ENCODE measurements at places on chromosomes 12 and 14. TPM values are rescaled to one million over a fixed set of nuclear protein-coding genes. Genes with fewer than 3 reads are reported as not detected.

The ZDHHC17 gene
- total RNA-seq, result 23.3 TPM

The GAPDH gene
- 1,389 TPM for total RNA-seq

The TAS2R14 gene
- total RNA-seq, result 1.5 TPM

The CCDC197 gene
- total RNA-seq, result not detected

The SOS2 gene
- total RNA-seq, result 13.4 TPM

The GMFB gene
- 26.3 TPM for total RNA-seq

GRCh38 chr14:64573109-64573508 is 23.3 kb downstream of the PPP1R36 start:
- H3K4me3 ChIP-seq, result no peak overlapping the region
- H3K27me3 ChIP-seq, result no peaks in the 10 kb centered on the region

- H3K27me3 ChIP-seq, result no peaks in the 10 kb centered on the region
- no peaks in the 10 kb centered on the region for H3K4me1 ChIP-seq
- DNase-seq, result no peak
- H3K27ac ChIP-seq, result no peak overlapping the region
- H3K36me3 ChIP-seq, result no peaks in the 10 kb centered on the region
- no peak overlapping the region for H3K4me3 ChIP-seq
Observed at GRCh38 chr14:96156804-96157760, 47.6 kb upstream of the BDKRB2 start.

DNA sequence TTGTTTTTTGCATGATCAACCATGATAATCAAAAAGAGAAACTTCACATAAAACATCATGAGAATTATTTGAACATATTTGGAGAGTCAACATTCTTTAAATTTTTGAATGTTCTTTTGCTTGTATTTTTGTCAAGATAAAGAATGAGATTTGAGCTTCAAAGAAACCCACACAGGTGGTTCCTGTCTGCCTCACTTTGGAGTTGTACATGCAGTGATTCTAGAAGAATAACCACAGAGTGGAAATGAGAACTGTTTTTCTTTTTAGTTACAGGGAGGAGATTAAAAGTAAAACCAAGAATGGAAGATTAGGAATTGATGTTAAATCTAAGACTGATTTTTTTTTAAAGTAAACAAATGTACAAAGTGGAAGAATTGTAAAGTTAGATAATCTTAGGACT is 2.3 kb upstream of the ZNF705A start:
- no peaks in the 10 kb centered on the region for H3K36me3 ChIP-seq
- H3K4me3 ChIP-seq, result no peak overlapping the region
- no peak overlapping the region for H3K27ac ChIP-seq

DNA sequence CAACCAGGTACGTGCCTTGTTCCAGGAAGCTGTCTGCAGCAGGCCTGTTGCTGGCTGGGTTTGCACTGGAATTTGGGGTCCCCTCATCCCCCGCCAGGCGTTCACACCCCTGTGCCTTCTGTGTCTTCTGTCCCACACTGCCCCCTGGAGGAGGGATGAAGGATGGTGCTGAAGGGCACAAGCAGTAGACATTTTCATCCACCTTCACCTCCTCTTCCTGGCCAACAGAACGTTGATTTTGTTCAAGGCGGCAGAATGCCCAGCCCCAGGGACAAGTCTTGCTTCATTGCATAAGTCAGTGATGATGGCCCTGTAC is 122.1 kb downstream of the CALM1 start:
- DNase-seq, result peak; percentile 49
- H3K27me3 ChIP-seq, result no peaks in the 10 kb centered on the region
- H3K4me3 ChIP-seq, result no peak overlapping the region
- H3K36me3 ChIP-seq, result no peaks in the 10 kb centered on the region
- H3K27ac ChIP-seq, result no peak overlapping the region

DNA sequence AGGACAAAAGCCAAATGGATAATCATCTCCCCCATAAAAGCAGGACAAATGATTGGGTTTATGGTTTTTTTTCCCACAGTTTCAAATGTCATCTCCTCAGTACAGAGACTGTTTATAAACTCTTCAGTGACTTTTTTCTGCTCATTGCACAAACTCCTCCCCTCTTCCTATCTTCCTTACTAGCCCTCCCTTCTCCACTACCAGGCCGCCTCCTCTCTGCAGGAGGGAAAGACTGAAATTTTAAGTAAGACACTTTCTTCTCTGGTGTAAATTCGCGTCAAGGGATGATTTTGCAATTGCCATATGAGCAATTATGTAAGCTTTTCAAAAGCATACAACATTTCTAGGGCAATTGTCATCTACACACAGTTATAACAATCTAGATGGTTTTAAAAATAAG is 37.0 kb downstream of the BTG1 start:
- no peaks in the 10 kb centered on the region for H3K4me1 ChIP-seq
- no peak overlapping the region for H3K27ac ChIP-seq
- no peaks in the 10 kb centered on the region for H3K27me3 ChIP-seq
- no peaks in the 10 kb centered on the region for H3K36me3 ChIP-seq
- DNase-seq, result no peak
- H3K4me3 ChIP-seq, result no peak overlapping the region

GRCh38 chr14:52244328-52244727 is 23.2 kb upstream of the PTGDR start:
- H3K4me3 ChIP-seq, result no peak overlapping the region
- no peaks in the 10 kb centered on the region for H3K4me1 ChIP-seq
- no peaks in the 10 kb centered on the region for H3K27me3 ChIP-seq

DNA sequence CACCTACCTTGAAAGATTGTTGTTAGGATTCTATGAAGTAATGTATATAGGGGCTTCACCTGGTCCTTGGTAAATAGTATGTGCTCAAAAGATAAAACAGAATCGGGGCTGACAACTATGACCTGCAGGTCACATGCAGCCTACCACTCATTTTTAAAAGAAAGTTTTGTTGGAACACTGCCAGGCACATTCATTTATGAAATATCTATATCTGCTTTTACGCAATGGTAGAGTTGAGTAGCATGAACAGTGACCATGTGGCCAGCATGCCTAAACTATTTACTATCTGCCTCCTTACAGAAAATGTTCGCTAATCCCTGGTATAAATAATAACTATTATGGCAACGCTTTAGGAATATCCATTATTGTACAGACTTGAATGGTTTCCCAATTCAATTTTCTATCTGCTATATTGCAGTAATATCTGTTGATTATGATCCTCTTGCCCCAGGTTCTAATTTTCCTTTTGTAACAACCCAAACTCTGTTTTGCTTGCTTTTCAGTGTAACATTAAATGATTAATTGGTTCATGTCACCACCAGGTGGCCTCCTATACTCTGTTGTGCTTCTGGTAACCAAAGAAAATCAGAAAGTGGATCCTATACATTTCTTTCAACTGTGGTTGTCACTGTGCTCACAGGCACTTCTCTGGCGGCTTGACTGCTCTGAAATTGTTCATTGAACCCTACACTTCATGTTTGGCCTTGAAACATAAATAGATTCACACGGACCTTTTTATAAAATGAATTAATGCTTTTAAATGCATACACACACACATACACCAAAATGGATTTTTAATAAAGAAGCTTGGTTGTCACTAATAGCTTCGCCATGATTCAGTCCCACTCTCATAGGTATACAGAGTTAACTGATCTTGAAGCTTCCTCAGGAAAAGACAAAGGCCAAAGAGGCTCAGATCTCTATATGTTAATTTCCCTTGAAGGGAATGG is 227.7 kb upstream of the NPAS3 start:
- no peak overlapping the region for H3K4me3 ChIP-seq
- DNase-seq, result no peak
- no peaks in the 10 kb centered on the region for H3K27me3 ChIP-seq
- H3K36me3 ChIP-seq, result no peaks in the 10 kb centered on the region
- H3K4me1 ChIP-seq, result no peaks in the 10 kb centered on the region

DNA sequence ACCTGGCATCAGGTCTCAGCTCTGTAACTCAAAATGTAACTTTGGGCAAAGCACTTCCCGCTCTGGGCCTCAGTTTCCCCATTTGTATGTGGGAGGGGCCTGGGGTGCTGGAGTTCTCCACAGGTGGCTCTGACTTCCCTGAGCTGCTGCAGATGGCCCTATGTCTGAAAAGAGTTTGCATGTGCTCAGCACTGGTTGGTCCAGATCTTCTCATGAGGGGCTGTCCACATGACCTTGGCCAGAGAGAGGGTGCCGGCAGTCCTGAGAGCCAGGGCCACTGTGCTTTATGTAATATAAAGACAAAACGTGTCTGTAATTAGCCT is 7.2 kb upstream of the CACNA2D4 start:
- no peaks in the 10 kb centered on the region for H3K4me1 ChIP-seq
- H3K27me3 ChIP-seq, result no peaks in the 10 kb centered on the region

DNA sequence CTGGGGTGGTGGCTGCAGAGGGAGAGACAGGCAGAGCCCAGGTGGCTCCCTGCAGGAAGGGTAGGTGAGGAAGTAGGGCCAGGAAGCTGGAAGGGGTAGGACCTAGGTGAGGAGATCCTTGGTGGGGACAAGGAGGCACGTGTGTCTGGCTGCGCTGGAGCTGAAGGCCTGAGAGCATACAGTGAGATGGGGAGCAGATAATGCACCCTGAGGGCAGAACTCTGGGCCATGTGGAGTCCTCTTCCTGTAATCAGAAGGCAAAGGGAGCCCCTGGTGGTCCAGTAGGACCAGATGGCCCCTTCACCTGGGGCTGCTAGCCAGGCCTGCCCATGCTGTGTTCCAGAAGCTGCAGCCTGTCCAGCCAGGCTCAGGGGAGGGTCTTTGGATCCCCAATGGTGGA is 15.3 kb upstream of the KRT80 start:
- no peaks in the 10 kb centered on the region for H3K27me3 ChIP-seq
- H3K27ac ChIP-seq, result no peak overlapping the region
- H3K4me1 ChIP-seq, result no peaks in the 10 kb centered on the region
- no peak overlapping the region for H3K4me3 ChIP-seq
- H3K36me3 ChIP-seq, result no peaks in the 10 kb centered on the region

Data from liver (tissue), 10 donors.